ENCODE measurements at places on chromosomes 2 and 18. TPM values are rescaled to one million over a fixed set of nuclear protein-coding genes. Genes with fewer than 3 reads are reported as not detected.

DNA sequence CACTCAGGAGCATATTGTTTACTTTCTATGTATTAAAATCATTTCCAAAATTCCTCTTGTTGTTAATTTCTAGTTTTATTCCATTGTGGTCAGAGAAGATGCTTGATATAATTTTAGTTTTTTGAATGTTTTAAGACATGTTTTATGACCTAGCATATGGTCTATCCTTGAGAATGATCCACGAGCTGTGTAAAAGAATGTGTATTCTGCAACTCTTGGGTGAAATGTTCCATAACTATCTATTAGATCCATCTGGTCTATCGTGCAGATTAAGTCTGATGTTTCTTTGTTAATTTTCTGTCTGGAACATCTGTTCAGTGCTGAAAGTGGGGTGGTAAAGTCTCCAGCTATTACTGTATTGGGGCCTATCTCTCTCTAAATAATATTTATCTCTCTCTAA lies 83.3 kb upstream of the EPAS1 start:
- DNase-seq, result no peak
- H3K27me3 ChIP-seq, result no peaks in the 10 kb centered on the region
- no peaks in the 10 kb centered on the region for H3K4me1 ChIP-seq
- H3K36me3 ChIP-seq, result no peaks in the 10 kb centered on the region

RNF152 gene
- 83.0 TPM for total RNA-seq

FTCDNL1 gene
- 7.2 TPM for total RNA-seq

DNA sequence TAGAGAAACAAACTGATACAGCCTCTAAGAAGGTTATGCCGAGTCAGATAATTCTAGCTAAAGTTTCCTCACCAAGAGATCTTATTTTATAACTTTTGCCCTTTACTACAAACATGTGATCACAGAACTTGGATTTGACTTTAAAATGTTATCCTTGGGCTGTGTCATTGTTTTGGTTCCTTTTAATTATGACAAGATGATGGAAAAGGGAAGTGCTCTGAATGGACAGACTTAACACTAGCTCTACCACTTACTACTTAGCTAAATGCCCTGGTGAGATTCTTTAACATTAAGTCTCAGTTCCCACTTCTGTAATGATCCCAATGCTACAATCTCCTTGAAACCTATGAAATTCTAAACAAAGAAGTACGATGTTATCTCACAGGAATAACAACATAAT lies 69.9 kb downstream of the RTTN start:
- H3K4me1 ChIP-seq, result no peaks in the 10 kb centered on the region
- no peak for DNase-seq
- H3K36me3 ChIP-seq, result peaks cover 17% of the 10 kb centered on the region
- no peaks in the 10 kb centered on the region for H3K27me3 ChIP-seq
- no peak overlapping the region for H3K4me3 ChIP-seq

DNA sequence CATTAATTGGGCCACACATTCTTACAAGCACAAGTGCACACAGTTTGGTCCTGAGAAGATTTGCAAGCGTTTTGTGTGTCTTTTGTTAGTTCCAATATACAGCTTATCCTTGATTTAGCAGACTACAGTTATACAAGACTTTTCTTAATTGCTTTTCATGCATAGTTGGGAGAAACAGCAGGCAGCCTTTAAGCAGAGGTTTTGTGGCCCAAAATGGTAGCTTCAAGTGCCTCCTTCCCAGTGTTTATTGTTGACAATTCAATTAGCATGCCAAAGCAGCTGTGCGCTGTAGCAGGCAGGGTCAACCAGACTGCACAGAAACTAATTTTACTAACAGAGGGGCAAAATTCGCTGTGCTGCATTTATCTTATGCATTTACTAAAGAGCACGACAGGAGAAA lies 47.5 kb downstream of the FRZB start:
- H3K4me3 ChIP-seq, result no peak overlapping the region
- H3K36me3 ChIP-seq, result no peaks in the 10 kb centered on the region
- DNase-seq, result no peak
- no peaks in the 10 kb centered on the region for H3K4me1 ChIP-seq

GRCh38 chr2:70094978-70095719 lies 7.9 kb downstream of the PCBP1 start:
- no peaks in the 10 kb centered on the region for H3K36me3 ChIP-seq
- H3K27ac ChIP-seq, result peak overlapping the region; percentile 88
- H3K4me1 ChIP-seq, result peaks cover 37% of the 10 kb centered on the region
- DNase-seq, result peak; percentile 77
- peak overlapping the region; percentile 1 for H3K4me3 ChIP-seq
- no peaks in the 10 kb centered on the region for H3K27me3 ChIP-seq
